ENCODE measurements at places on chromosomes 3 and 15.

GRCh38 chr15:85889956-85890619 lies 95.4 kb upstream of the KLHL25 start:
- DNase-seq: no peak

- no peak for DNase-seq
Observed at GRCh38 chr15:67551207-67551743, 8.8 kb downstream of the MAP2K5 start.

GRCh38 chr3:13873818-13874217 lies 6.1 kb downstream of the WNT7A start:
- no peak for DNase-seq

DNA sequence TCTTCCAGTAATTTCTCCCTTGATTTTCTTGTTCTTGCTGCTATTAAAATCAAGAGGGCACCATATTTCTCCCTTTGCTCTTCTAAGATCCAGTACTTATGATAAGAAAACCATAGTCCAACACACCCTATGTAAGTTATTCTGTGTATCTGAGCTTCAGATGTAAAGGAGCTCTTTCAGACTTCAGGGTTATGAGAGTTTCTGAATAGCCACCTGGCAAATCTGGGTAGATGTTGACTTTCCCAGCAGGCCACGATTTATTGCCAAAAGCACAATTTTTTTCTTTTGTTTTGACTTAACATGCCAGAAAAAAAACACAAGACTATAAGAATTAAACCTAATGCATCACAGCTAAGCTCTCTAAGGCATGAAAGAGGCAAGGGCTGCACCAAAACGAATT lies 1045.0 kb downstream of the FHIT start:
- no peak for DNase-seq

DNA sequence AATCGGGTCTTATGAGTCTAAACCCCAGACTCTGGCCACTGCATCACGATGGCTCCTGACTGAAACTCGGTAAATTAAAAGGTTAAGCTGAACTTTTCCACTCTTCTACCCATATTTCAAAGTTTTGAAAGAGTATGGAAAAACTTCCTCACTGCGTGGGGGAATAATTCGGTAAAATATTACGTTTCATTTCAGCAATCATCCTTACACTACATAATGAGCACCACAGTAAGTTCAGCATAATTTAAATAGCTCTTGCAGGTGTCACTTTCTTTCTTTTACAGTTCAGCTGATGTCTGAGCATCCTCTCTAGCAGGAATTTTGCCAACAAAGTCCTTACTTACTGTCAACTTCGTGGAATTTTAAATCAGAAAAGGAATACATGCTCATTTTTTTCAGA lies 17.5 kb downstream of the SRGAP3 start:
- DNase-seq: no peak

GRCh38 chr15:34043813-34044212 lies 4.8 kb upstream of the AVEN start:
- DNase-seq: no peak

GRCh38 chr3:181265750-181266333 lies 276.3 kb upstream of the DNAJC19 start:
- DNase-seq: no peak

- no peak for DNase-seq
Observed at GRCh38 chr3:49519296-49519695, 35.0 kb upstream of the BSN start.

- peak; percentile 90 for DNase-seq
Observed at GRCh38 chr3:170469151-170470062, 50.7 kb downstream of the CLDN11 start.

GRCh38 chr3:11146773-11147660 lies 7.3 kb upstream of the HRH1 start:
- no peak for DNase-seq

- no peak for DNase-seq
Observed at GRCh38 chr3:129603561-129603942, 2.9 kb downstream of the PLXND1 start.

DNA sequence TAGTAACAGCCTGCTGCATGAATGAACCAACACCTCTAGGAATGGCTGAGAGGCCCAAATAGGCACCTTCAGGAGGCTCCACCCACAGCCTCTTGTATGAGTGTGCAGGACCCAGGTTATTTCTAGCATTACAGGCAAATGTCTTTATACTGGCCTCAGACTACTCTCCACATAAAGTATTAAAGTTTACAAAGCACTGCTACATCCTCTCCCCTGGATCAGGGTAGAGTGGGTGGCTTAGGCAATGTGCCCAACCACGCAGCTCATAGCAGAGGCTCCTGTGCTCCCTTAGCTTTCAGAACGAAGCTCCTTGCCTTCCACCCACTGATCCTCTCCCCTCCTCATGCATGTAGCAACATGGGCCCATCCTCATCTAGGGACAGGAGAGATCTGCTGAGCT lies 16.3 kb downstream of the TMEM43 start:
- no peak for DNase-seq

DNA sequence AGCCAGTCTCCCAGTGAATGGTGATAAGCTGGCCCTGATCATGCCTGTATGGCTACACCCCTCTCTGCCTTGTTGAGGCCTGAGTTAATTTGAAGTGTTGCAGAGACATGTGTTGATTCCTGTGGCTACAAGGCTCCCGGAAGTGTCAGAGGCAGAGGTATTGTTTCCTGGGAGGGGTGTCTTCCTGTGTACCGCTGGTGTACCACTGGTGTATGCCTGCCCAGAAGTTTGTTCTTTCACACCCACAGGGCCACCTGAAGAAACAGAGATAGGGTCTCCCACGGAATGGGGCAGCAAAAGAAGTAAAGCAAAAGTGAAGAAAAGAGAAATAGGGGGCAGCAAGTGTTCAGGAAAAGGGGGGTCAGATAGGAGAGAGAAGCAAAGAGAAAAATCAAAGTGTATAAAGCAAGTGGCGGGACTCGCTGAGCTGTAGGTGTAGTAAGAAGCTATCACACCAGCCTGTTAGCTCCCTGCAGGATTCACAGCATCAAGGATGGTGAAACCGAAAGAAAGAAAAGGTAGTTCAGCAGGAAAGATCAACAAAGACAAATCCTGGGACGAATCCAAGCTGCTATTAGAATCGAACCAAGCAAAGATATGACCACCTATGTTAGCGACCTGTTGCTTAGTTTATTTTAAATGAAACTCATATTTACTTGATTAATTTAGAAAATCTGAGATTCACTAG lies 36.6 kb upstream of the CD47 start:
- DNase-seq: no peak

- no peak for DNase-seq
Observed at GRCh38 chr3:111732252-111732879, 126.7 kb upstream of the PHLDB2 start.

Data from NCI-H1105 treated with DMSO at 0.1 percent for 48 hours (cell line).